Activated naive CD4-positive, alpha-beta T cell treated with anti-CD3 and anti-CD28 coated beads, Interleukin-2, amount 50 U/mL, for 72 hours (primary cell): ENCODE measurements at places on chromosomes 5 and 9.

DNA sequence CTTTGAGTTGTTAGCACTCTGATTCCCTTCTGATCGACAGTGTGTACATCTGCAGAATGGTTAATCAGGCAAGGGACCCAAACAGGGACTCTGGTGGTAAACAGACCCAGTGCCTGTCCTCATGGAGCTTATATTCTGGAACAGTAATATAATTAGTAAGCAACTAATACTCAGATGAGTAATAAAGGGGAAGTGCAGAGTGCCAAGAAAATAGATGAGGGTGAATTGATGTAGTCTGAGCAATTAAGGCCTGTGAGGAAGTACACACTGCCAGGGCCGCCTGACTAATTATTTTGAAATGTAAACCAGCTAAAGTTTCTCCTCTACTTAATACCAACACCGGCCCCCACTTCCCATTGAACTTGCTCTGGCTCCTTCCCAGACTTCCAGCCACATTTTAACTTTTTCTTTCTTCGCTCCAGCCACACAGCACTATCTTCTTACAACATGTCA, 4.2 kb downstream of the DHX29 start:
- no peak for DNase-seq

DNA sequence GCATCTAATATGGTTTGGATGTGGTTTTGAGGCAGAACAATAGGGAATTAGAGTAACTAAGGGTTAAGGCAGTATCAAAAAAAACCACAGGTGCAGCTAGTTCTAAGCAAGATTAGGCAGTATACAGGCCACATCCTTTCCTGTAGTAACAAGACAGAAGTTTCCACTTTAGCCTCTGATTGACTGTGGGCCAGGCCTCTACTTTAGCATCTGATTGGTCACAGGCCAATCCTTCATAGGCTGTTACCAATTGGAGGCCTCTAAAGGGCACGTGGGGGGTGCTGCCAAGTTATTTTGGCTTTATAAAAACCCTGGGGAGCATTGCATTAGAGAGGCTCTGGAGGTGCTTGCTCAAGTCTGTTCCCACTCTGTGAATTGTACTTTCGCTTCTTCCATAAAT, 144.1 kb upstream of the ST8SIA4 start:
- DNase-seq = peak; percentile 43

DNA sequence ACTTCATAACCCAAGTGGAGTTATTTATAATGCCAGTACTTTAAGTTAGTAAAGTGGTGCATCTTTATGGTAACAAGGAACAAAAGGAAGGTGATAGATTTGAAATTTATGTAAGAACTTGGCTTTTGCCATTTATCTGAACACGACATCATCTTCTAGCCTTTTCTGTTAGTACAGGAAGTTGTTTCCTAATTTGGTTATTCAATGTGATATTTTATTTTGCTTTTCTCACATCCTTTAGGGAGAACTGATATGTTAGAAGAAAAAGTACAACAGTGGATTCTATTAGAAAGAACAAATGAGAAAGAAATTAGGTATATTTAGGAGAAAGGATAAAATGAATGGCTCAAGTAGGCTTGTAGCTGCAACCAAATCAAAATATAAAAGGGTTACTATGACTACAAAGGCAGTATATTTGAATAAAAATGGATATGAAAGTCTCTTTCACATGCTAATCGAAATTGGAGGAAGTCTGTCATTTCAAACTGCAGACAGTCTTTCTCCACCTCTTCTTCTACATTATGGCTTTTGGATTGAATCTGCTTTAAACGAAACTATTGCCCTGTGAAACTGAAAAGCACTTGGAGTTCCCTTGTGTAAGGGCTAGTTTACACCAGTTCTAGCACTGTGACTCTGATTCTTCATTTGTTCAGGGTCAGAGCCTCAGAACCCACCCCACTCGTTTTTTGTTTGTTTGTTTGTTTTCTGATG, 18.5 kb upstream of the SLC24A2 start:
- DNase-seq = no peak

GRCh38 chr9:73155377-73155776, 3.7 kb downstream of the ANXA1 start:
- DNase-seq = no peak

- no peak for DNase-seq
These were observed 47.2 kb downstream of the SGTB start for GRCh38 chr5:65674749-65675148.

DNA sequence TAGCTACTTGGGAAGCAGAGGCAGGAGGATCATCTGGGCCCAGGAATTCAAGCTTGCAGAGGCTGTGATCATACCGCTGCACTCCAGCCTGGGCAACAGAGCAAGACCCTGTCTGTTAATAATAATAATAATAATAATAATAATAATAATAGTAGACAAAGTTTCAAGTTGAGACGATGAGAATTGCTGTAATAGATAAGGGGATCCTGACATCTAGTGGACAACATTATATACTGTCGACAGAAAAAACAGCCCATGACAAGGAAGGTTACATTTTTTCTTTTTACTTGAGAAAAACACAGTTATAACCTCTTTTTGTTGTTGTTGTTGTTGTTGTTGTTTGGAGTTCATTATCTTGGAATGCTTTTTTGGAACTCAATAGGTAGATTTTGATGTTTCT, 35.3 kb downstream of the NDFIP1 start:
- DNase-seq = no peak

DNA sequence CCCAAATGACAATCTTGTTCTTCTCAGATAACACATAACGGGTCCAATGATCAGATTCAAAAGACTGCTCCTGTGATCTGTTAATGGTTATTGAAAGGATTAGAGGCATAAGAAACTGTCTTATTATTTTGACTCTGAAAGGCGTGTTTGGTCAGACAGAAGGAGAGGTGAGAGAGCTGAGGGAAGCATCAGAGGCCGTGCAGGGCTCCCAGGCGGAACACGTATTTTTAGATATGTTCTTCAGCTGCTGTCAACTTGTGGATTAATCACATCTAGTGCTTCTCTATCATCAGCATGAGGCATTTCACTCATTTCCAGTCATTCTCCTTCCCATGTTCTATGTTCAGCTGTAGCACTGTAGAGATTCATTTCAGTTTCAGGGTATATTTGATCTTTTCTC, 199.8 kb downstream of the MAPKAP1 start:
- no peak for DNase-seq

GRCh38 chr9:21002040-21002439, 29.4 kb downstream of the HACD4 start:
- no peak for DNase-seq

- no peak for DNase-seq
These were observed 75.4 kb downstream of the OSMR start for GRCh38 chr5:38921174-38921573.

DNA sequence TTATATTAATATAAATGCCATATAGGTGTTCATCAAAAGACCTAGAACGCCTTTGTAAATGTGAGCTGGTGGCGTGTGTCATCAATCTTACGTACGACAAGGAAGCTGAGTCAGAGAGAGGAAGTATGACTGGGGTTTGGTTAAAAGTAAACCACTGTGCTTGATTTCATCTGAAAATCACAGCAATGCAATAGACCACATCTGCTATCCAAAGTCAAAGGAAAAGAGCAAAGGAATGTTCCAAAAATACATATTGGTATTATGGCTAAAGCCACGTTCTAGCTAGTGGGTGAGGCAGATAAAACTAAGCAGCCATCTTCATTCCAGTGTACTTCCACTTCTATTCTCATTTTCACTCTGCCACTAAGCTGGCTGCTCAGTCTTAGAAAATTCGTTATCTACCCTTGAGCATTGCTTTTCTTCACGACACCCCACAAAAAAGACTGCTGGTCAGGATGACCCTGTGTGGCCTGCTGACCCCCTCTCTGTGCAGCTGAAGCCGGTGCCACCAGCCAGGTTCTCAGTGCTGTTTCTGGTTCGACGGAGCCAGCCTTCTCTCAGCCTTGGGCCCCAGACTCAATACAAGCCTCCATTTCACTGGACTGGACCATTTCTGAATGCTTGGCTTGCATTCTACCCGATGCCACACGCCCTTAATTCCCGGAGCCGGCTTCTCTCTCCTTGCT, 23.8 kb downstream of the SHC3 start:
- no peak for DNase-seq

- DNase-seq = no peak
These were observed 382.3 kb upstream of the CDH10 start for GRCh38 chr5:25027061-25027460.

DNA sequence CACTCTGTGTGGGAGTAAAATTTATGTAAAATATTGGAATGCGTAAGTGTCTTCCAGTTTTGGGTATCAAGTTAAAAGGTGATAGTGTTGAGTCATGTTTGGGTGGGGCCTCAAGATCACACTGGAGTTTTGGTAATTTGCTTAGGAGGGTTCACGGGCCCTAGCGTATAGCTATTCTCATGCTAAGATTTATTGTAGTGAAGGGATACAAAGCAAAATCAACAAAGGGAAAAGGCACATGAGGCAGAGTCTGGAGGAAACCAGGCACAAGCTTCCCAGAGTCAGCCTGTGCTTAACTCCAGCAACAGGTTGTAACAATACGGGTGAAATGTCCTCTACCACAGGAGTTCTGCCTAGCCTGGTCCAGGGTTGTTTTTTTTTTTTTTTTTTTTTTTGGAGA, 20.2 kb downstream of the HSPA4 start:
- no peak for DNase-seq

DNA sequence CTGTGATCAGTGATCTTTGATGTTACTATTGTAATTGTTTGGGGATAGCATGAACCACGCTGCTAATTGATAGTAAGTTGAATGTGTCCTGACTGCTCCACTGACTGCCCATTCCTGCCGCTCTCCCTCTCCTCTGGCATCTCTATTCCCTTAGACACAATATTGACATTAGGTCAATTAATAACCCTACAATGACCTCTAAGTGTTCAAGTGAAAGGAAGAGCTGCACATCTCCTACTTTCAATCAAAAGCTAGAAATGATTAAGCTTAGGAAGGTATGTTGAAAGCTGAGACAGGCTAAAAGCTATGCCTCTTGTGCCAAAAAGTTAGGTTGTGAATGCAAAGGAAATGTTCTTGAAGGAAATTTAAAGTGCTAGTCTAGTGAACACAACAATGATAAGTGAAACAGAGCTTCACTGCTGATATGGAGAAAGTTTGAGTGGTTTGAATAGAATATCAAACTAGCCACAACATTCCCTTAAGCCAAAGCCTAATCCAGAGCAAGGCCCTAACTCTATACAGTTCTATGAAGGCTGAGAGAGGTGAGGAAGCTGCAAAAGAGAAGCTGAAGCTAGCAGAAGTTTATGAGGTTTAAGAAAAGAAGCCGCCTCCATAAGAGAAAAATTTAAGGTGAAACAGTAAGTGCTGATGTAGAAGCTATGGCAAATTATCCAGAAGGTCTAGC, 12.9 kb downstream of the CLINT1 start:
- no peak for DNase-seq

DNA sequence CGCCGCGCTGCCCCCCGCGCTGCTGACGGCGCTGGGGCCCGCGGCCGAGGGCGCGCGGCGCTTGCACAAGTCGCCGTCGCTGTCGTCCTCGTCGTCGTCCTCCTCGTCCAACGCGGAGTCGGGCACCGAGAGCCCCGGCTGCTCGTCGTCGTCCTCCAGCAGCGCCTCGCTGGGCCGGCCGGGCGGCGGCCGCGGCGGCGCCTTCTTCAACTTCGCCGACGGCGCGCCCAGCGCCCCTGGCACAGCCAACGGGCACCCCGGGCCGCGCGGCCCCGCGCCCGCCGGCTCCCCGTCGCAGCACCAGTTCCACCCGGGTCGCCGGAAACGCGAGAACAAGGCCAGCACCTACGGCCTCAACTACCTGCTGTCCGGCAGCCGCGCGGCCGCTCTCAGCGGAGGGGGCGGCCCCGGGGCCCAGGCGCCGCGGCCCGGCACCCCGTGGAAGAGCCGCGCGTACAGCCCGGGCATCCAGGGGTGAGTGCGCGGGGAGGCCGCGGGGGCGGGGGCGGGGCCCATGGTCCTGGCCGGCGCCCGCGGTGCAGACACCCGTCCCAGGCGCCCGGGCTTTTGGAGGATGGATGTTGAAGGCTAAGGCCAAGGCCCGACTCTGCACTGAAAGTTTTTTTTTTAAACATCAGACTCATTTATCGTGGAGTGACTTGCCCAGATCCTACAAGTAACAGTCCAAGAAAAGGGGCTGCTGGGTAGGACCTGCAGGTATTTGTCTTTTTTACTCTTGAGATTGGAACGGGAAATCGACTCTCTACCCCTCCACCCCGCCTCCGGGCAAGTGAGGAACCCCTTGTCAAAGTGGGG, 1.2 kb downstream of the TENT4A start:
- DNase-seq = no peak

GRCh38 chr9:109251080-109251775, 69.6 kb downstream of the EPB41L4B start:
- no peak for DNase-seq
